Hindlimb muscle (tissue), 1 donor: ENCODE measurements at places on chromosomes 6 and 20. TPM values are rescaled to one million over a fixed set of nuclear protein-coding genes. Genes with fewer than 3 reads are reported as not detected.

TUBB1 gene
- 0.67 TPM for polyA plus RNA-seq

- DNase-seq, result peak; percentile 34
Observed at GRCh38 chr6:28543651-28544610, 18.2 kb downstream of the GPX5 start.

GRCh38 chr20:61767761-61768494, 297.8 kb downstream of the TAF4 start:
- no peak for DNase-seq

- DNase-seq, result no peak
Observed at GRCh38 chr20:64279826-64280459, 24.4 kb downstream of the PCMTD2 start.

DNA sequence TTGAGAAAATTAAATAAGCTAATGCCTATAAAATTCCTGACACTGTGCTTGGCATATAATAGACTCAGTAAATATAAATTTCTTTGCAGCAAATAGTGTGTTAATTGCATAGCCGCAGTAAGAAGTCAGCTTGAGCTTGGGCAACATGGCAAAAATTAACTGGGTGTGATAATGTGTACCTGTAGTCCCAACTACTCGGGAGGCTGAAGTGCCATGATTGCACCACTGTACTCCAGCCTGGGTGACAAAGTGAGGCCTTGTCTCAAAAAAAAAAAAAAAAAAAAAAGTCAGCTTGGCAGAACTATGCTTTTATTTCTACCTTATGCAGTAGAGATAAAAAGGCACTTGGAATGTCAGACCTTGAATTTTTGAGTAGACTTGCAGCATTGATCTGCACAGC, 121.8 kb downstream of the AKAP7 start:
- no peak for DNase-seq

- DNase-seq, result no peak
Observed at GRCh38 chr6:165486183-165487137, 176.6 kb downstream of the PDE10A start.

SHLD1 gene
- 6.8 TPM for polyA plus RNA-seq

DNA sequence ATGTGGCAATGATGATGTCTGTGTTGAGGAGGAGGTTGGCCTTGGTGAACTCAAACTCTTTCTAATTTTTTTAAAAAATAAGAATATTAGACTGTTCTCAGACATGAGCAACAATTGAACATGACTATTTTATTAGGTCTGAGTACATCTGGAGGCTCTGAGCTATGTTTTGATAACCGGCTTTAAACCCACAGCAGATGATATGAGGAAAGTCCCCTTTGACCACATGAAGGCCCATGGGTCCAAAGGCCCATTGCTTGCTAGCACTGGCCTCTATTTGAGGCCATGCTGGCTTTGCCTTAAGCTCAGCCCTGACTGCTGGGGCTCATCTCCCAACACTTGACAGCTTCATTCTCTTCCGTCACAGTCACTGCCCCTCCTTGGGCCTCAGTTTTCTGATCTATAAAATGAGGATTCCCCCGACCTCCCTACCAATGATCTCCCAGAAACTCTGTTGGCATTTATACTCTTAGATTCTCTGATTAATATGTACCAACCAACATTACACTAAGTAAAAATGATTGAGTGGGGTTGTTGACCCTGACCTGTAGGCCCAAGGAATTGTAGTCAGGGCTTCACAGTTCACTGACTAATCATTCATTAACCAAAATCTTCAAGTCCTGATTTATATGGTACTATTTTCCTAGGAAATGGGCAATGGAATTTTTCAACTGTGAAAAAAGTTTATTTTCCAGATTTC, 23.9 kb upstream of the TINAG start:
- no peak for DNase-seq

GRCh38 chr6:27096834-27097511, 150.5 kb upstream of the PRSS16 start:
- DNase-seq, result no peak

DNA sequence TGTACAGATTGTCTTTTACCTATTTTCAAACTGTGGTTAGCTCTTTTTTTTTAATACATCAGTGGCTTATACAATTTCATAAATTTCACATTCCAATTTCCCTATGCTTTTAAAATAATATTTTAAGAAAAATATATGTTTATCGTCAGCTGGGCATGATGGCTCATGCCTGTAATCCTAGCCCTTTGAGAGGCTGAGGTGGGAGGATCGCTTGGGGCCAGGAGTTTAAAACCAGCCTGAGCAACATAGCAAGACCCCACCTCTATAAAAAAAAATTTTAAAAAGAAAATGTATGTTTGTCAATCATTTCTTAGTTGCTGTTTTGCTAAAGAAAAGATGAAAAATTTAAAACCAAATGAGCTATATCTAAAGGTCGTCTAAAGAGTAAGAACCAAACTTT, 3.4 kb downstream of the GJA1 start:
- no peak for DNase-seq

- DNase-seq, result no peak
Observed at GRCh38 chr20:38804682-38805501, 605 bp upstream of the PPP1R16B start.

- DNase-seq, result no peak
Observed at GRCh38 chr20:62969179-62969760, 16.8 kb downstream of the SLC17A9 start.

GRCh38 chr6:25193460-25194171, 85.6 kb upstream of the CARMIL1 start:
- DNase-seq, result peak; percentile 65

DNA sequence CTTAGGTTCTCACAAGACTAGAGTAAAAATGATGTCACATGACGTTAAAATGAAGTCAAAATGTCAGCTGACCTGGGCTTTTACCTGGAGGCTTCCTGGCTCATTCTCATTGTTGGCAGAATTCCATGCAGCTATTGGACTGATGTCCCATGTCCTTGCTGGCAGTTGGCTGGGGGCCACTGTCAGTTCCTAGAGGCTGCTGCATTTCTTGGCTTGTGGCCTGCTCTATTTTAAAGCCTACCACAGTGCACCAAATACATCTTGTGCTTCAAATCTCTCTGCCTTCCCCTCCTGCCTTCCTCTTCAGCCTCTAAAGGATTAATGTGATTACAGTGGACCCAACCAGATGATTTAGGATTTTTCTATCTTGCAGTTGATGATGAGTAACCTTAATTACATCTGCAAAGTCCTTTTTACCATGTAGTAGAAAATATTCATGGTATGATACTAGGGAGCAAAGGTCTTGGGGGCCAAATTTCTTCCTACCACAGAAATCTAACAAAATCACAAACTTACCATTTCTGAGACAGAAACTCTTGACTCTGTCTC, 81.9 kb downstream of the FIG4 start:
- DNase-seq, result no peak

DNA sequence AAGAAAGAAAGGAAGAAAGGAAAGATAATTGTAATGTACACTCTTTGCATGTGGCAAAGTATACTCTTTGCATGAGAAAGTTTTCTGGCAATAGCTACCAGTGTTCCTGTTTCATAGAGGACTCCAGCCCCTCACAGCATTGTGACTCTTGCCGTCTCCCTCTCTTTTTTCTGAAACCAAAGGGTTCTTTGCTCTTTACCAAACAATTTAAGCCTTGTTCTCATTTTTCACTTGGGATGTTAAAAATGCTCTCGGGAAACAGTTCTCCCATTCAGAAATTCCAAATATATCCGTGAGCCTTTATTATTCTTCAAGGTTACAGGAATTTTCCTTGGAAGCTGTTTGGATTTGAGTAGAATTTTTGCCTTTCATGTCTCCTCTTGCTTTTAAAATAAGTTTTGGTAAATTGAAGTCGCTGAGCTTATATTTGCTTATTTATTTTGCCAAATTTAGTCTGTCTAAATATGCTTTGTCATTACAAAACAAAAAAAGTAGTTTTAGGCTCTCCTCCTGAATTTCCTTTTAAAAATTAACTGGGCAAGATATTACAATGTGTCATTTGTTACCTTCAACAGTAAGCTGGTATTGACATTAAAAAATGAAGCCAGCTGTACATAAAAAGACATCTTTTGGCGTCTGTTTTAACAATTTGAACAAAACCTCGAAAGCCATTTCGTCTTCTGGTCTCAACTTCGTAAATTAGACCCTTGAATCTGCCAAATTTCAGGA, 103.8 kb upstream of the ARMC2 start:
- peak; percentile 19 for DNase-seq

DNA sequence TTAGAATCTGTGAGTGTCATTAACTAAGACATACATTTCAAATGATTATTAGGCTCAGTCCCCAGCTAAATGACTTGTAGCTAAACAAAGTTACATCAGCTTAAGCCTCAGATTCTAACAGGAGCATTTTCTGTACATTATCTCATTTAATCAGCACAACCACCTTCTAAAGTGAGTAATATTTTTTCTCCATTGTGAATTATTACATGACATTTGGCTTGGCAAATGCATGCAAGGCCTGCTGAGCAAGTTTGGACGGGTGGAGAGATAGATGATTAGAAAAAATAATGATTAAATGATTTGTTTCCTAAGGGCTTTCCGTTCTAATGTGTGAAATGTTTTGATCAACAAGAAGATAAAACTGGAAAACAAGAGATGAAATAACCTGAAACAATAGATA, 20.7 kb downstream of the DCBLD1 start:
- no peak for DNase-seq

EFCAB8 gene
- polyA plus RNA-seq, result 0.15 TPM

DNA sequence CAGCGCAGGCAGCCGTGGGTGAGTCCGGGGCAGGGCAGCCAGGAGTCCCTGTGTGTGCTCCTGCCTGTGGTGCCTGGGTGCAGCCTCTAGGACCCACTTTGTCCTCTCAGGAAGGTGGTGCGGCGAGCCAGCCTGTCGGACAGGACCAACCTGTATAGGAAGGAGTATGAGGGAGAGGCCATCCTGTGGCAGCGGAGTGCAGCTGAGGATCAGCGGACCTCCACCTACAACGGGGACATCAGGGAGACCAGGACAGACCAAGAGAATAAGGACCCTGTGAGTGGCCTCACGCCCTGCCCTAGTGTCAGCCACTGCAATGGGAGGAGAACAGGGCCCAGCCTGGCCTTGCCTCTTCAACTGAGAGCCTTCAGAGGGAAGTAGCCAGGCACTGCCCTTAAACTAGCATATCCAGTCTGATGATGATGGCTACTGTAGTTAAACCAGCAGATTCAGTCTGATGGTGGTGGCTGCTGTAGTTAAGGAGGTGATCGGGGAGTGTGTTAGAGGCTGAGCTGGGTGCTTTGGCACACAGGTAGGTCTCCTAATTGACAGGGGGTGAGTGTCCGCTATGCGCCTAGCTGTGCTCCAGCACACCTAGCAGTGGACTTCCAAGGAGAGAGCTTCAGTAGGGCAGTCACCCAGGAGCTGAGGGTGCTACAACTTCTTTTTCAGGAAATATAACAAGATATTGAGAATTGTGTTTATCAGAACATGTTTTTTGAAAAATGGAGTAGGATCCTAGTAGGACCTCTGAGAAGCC, 18.1 kb upstream of the FAM83D start:
- DNase-seq, result no peak

MEP1A gene
- not detected for polyA plus RNA-seq

RBPJL gene
- polyA plus RNA-seq, result not detected

KIF25 gene
- 0.99 TPM for polyA plus RNA-seq

HSPA1A gene
- polyA plus RNA-seq, result 84.3 TPM

- no peak for DNase-seq
Observed at GRCh38 chr6:23953976-23954375, 172.0 kb upstream of the NRSN1 start.

- DNase-seq, result no peak
Observed at GRCh38 chr6:43226192-43226851, 3.0 kb downstream of the DNPH1 start.

DNA sequence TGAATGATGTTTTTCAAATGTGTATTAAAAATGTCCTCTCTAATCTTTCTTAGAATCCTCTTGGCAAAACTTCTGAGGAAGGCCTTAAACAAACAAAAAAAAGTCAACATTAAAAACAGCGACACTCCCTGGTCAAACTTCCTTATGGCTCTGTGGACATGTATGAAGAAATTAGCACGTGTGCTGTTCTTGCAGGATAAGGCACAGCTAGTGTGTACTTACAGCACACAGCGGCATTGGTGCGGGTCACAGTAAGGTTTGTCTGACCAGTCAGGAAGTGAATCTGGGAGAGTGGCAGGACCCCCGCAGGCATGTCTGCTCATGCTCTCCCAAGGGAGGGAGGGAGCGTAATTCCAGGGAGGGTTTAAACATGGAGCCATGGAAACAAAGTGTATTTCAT, 38.8 kb downstream of the SLC22A1 start:
- DNase-seq, result no peak

GRCh38 chr6:151082079-151082478, 157.7 kb upstream of the AKAP12 start:
- no peak for DNase-seq

DNA sequence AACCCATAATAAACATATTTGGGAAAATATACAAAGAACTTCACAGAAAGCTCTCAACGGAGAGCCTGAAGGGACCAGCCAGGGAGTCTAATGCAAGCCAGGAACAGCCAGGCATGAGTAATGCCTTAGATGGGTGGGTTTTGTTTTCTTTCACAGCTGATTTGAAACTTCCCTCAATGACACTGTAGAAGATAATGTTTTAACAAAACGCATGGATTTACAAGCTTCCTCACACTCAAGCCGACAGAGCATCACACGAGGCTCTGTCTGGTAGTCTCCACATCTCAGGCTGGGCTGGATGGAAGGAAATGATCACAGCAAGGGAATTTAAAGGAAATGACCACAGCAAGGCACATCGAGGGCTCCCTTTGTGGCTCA, 113.9 kb downstream of the GMPR start:
- DNase-seq, result no peak

FOXC1 gene
- 2.0 TPM for polyA plus RNA-seq

DNA sequence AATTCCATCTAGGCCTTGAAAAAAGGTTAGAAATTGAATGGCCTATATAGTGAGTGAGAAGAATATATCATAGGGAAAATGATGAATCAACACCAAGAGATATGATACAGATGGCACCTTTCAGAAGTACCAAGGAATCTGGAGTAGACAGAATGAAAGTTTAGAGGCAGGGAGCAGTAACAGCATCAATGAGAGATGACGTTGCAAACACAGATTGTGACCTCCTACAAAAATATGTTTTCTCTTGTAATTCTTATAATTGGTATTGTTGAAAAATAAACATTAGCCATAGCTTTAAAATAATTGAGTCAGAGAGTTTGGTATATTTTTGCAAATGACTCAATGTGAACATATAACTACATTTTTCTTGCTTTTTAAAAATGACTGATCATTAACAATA, 1223.1 kb upstream of the GJE1 start:
- no peak for DNase-seq

GRCh38 chr20:51910321-51911050, 108.2 kb upstream of the SALL4 start:
- DNase-seq, result no peak

ARFGEF2 gene
- 13.7 TPM for polyA plus RNA-seq

GRCh38 chr6:89566008-89566800, 72.3 kb downstream of the LYRM2 start:
- DNase-seq, result no peak

- no peak for DNase-seq
Observed at GRCh38 chr20:45091366-45091765, 9.6 kb downstream of the KCNS1 start.

- no peak for DNase-seq
Observed at GRCh38 chr20:60123096-60123495, 164.9 kb downstream of the CDH26 start.
